A172 (cell line): ENCODE measurements at places on chromosomes 1 and 21. TPM values are rescaled to one million over a fixed set of nuclear protein-coding genes. Genes with fewer than 3 reads are reported as not detected.
A peak's percentile ranks its signal among the peaks of the same experiment; 100 is the strongest.

The LCE1C gene
- not detected in 2 replicates for total RNA-seq

GRCh38 chr1:16158025-16158424, 2.2 kb upstream of the EPHA2 start:
- no peak for DNase-seq

The KIAA1614 gene
- total RNA-seq: 3.8 and 9.4 TPM in 2 replicates

DNA sequence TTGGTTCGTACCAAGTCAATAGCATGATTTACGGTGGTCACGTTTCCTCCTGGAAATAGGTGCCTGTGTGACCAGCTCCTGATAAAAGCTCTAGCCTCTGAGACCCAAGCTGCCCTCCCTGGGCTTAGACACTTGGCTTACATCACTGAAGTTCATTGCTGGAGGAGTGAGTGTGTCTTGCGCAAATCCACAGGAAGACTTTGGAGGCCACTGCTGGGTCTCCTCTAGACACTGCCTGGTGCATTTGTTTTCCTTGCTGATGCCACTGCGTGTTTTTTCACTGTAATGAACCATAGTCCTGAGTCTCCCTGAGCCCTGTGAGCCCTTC, 230.6 kb downstream of the DSCAM start:
- DNase-seq: no peak

The SPRR2E gene
- total RNA-seq: not detected in 2 replicates

The PTPRF gene
- 25.2 and 27.4 TPM in 2 replicates for total RNA-seq

The CFHR2 gene
- total RNA-seq: not detected in 2 replicates

DNA sequence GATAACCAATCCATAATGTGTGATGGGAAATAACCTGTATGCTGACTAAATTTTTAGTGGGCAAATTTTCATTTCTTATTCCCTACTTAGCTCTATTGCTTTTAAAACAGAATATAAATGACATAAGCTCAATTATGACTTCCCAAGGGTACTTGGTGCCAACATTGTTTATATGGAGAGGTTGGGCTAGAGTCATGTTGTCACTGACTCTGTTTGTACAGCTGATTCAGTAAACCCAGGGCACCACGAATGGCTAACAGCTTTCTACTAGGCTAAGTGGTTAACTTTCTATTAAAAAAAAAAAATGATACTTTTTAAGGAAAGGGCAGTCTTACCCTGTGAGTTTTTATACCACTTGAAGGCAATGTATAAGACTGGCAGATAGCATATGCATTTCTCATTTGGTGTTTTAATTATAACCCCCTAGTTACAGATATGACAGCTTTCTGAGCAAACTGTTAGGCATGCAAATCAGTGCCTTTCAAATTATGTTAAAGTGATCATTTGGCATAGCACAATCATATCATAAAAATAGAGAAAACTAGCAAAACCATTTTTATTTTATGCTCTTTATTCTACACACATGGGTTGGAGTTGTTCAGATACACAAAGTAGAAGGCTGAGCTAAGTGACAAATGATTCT, 147.1 kb downstream of the DNM3 start:
- DNase-seq: no peak

The SMIM1 gene
- not detected in 2 replicates for total RNA-seq

DNA sequence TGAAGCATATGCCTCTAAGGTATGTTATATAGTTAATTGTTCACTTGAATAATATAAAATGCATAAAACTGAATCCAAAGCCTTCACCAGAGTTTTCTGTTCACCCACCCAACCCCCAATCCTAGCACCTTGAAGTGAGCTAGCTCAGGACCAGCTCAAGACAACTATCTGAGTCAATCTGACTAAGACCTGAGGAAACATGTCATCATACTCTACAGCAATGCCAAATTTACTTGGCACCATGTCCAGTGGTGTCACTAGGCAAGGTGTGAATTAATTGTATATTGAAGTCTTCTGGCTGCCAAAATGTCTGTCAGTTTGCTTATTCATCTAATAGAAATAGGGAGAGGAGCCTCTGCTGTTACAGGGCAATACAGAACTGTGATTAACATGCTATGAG, 3.8 kb downstream of the DNASE2B start:
- DNase-seq: no peak

DNA sequence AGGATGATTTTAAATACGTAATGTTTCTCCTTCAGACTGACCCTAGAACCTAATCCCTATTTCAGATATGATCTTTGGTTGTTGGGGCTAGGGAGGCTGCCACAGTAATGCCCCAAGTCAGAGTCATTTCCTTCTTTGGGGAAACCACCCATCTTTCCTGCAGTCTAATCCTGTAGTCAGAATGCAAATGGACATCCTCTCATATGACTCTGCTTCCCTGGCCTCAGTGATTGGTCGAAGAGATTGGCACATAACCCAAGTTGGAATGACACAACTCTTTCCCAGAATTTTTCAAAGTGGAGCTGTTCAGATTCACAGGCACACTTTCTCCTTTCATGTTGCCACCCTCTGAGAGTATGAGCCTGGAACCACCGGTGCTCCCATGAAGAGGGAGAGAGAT, 58.8 kb upstream of the ZNF644 start:
- peak; percentile 69 for DNase-seq

The COL6A1 gene
- 329 and 393 TPM in 2 replicates for total RNA-seq

- no peak for DNase-seq
These were observed 7.5 kb upstream of the TTC22 start for GRCh38 chr1:54808443-54809207.
